Fibroblast of upper back skin (primary cell): ENCODE measurements at places on chromosomes 1 and 21.

DNA sequence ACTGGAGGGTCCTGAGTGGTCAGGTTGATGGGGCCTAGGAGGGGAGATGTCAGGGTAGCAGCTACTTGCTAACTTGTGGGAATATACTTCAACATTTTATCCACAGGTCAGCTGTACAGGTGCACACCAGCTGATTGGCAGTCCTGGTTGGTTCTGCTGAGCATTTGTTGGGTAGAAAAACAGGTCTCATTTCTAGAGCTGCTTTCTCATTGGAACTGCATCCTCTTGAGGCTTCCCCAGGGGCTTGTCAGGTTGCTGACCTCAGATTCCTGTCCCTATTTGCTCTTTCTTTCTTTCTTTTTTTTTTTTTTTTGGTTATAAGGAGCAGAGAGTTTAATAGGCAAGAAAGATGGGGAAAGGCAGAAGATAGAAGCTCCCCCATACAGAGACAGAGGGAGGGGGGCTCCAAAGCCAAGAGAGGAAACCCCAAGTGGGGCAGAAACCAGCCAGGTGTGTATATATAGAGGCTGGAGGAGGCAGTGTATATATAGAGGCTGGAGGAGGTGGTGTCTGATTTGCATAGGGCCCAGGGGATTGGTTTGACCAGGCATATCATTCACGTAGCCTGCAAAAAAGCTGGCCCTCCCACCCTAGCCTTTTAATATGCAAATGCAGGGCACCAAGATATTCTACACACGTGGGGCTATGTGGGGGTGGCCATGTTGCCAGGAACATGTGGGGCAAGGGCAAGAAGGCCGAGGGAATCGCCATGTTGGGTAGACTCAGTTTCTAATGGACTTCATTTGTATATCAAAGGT is 57.3 kb upstream of the STUM start:
- no peak for DNase-seq

- no peak for DNase-seq
These were observed 231.5 kb upstream of the SNX7 start for GRCh38 chr1:98429965-98430443.

DNA sequence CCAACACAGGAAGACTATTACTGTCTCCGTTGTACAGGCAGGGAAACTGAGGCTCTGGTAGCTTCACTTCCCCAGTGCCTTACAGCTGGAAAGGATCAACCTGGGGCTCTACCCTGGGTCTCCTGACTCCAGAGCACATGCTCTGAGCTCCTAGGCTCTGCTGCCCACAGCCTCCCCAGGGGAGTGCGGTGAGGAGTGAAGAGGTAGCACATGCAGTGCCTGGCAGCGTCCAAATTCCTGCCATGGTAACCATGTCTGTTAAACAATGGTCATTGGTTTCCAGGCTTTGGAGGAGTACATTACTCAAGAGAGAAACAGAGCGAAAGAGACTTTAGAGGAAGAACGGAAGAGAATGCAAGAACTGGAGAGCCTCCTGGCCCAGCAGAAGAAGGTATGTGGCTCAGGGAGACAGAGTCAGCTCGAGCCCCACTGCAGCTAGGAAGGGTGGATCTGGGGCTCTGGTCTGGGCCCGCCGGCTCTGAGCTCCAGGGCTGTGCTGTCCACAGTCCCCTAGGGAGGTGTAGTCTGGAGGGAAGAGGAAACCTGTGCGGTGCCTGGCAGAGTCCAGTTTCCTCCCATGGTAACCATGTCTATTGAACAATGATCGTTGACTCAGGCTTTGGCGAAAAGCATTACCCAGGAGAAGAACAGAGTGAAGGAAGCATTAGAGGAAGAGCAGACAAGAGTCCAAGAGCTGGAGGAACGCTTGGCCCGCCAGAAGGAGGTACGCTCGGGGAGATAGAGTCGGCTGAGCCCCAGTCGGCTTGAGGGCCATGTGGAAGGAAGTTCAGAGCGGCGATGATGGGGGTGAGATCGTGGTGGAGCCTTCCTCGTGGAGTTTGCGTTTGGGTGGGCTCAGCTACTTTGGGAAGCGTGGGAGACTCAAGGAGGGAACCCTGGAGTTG is 64.6 kb upstream of the EFHD2 start:
- no peak for DNase-seq

- DNase-seq: no peak
These were observed 136.2 kb upstream of the SYT6 start for GRCh38 chr1:114289824-114290223.

DNA sequence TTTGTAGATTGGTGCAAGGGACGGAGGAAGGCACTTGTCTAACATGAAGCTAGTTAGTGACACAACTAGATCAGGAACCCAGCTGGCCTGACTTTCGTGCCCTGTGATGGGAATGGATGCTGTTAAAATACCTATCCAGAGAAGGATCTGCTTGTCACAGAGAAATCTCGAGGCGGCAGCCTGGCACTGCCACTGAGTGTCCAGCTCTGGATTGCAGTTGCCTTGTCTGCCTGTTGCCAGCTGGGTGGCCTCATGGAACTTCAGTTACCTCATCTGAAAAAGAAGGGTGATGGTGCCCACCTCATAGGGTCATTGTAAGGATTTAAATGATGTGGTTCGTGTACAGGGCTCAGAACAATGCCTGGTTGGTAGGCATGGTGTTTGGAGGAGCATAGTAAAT is 2.4 kb upstream of the PKP1 start:
- no peak for DNase-seq

DNA sequence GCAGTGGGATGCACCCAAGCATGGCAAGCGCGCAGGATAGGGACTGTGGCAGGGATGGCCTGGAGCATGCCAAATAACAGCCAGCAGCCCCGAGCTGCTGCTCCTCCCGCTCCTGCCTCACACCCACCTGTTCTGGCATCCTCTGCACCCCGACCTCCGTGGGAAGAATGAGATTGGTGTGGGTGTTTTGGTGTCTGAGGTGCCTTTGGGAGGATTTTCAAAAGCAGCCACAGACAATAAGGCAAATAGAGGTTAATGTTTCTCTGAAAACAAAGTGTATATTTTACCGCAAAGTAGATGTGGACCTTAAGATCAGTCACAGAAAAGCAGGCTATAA is 35.5 kb downstream of the IGFN1 start:
- no peak for DNase-seq

- no peak for DNase-seq
These were observed 459.9 kb downstream of the ADGRL2 start for GRCh38 chr1:82260666-82261065.

- DNase-seq: no peak
These were observed 12.8 kb downstream of the CAP1 start for GRCh38 chr1:40053138-40053887.

DNA sequence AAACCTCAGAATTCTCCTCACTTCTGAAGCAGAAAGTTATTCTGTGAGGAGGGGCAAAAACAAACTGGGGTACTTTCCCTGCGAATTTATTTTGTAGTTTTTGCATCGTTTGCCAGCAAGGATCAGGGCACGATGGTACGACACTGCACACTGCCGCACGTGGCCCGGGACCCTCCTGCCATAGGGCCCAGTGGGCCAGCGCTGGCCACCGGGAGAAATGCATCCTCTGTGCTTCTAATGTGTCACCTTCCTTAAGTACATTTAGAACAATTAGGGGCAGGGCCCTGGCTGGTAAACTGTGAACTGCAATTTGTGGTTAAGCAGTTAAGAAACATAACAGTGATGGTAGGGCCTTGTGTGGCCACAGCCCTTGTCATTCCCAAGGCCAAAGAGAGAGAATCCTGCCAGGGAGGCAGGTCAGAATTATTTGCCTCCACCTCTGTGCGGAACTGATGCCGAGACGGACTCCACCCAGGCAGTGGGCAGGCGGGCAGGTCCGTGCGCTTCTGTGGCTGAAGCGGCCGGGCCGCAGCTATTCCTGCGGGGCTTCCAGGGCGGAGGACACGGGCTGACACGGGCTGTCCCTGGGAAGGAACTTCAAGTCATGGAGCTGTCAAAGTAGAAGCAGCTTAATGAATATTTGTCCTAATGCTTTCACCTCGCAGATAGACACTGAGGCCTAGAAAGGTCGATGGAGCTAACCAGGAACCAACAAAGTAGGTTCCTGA is 12.5 kb downstream of the GPR137B start:
- no peak for DNase-seq

DNA sequence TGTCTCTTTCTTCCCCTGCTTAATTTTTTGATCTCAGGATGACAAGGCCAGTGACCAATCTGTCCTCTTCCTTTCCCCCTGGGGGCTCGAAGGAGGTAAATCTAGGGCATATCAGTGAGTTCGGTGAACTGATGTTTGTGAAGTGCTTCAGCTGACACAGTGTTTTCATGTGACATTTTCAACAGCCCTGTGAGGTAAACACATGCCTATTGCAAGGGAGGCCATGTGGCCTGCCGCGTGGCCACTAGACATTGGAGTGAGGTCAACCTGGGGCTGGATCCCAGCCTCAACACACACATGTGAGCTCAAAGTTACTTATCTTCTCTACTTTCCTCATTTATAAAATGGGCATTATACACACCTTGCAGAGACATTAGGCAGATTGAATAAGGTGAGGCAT is 126.3 kb downstream of the PLPP3 start:
- no peak for DNase-seq

DNA sequence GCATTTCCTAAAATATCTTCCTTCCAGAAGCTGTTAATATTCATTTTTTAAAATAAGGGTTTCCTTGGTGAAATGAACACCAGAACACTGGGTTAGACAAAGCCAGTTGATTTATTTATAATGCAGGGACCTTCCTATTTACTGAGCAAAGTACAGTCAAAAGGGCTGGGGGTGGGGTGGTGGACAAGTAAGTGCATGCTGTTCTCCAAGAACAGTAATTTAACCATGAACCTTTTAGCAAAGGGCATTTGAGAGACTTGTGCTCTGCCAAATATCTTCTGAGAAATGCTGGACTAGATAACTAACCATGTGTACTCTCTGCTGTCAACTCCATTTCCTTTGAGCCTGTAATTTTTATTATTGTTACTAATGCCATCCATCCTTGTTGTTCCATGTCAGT is 100.2 kb downstream of the OMA1 start:
- DNase-seq: no peak

GRCh38 chr1:191696354-191696753 is 461.9 kb upstream of the RGS18 start:
- peak; percentile 6 for DNase-seq

DNA sequence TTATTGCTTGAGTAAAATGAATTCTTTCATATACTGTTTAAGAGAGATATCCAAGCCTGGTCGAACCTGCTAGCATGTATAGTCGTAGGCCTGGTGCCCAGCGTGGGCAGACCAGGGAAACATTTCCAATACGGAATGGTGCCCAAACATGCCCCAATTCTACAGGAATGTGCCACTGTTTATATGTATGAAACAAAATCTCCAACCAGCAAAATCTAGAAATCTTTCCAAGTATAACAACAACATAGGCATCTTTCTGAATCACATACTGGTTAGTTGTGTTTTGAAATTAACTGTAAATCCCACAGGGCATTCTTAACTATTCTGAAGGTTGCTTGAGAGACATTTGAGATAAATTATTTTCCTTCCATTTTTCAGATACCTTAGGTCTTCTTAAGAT is 17.0 kb upstream of the ABCD3 start:
- no peak for DNase-seq

GRCh38 chr1:203026666-203027663 is 674 bp downstream of the PPFIA4 start:
- DNase-seq: no peak

DNA sequence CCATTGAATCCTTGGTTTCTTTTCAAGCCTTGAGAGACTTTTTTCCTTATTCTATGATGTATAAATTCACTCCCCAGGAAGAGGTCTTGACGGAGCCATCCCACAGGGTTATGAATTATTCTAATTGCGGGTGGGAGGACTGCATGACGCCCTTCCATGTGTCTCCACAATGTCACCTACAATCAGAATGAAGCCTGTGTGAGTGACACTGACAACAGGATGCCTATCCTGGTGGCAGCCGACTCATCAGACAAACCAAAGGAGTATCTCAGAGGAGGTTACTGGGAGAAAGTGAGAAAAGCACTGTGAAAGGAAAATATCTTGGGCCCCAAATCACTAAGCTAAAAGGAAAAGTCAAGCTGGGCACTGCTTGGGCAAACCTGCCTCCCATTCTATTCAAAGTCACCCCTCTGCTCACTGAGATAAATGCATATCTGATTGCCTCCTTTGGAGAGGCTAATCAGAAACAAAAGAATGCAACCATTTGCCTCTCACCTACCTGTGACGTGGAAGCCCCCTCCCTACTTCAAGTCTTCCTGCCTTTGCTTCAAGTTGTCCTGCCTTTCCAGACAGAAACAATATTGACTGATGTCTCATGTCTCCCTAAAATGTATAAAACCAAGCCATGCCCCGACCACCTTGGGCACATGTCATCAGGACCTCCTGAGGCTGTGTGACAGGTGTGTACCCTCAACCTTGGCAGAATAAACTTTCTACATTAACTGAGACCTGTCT is 98.4 kb downstream of the SMYD2 start:
- no peak for DNase-seq

DNA sequence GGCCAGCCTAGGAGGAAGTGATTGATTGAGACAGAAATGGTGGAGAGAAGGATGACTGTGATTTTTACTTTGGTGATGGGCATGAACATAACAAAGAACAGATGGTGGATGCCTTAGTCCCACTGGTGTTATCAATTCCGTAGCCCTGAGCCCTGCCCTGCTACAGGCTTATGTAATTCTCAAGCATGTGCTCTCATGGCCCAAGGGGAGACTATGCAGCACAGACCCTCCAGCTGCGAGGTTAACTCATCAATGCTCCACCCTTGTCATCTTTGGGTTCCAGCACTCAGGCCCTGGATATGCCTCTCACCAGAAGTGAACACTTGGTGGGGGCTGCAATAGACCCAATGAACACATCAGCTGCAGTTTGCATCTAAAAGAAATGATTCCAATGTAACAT is 62.7 kb upstream of the LRRC8D start:
- DNase-seq: no peak

- DNase-seq: no peak
These were observed at the start of gene C1orf94 for GRCh38 chr1:34176830-34177603. Gene C1orf94 (plus strand): TSS chr1:34176907. CDS start chr1:34177790, 883 bp downstream.

DNA sequence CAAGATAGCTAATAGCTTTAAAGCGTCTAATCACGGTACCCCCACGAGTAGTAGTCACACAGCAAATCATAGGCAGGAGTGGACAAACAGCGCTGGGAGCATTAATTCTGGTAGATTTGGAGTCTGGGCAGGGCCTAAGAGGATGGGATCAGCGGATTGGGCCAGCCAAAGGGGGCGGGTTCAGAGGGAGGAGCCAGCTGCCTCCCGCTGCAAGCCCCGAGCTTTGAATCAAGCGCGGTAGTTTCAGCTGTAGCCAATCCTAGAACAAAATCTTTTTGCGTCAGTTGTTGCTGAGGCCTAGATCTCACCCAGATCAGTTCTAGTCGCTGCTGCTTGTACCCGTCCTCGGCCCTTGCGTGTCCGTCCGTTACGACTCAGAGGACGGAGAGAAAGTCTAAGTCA is 576 bp upstream of the NASP start:
- peak; percentile 97 for DNase-seq

DNA sequence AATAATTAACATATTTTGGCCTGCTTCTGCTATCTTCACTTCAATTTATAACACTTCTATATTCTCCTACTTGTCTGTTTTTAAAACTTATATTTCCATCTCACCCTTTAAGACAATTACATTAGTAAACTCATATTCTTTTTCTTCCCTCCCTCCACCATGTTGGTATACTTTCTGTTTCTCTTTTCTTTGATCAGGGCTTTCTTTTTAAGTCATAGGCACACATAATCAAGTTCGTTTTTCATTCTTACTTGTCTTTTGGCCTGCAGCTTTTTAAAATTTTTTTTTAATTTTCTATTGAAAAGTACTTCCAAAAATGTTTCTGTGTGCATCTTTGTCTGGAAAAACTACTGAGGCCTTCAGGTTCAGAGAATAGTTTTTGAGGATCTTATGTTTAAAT is 2.3 kb downstream of the PYHIN1 start:
- no peak for DNase-seq
